ENCODE measurements at places on chromosomes 5 and 9. TPM values are rescaled to one million over a fixed set of nuclear protein-coding genes. Genes with fewer than 3 reads are reported as not detected.

DNA sequence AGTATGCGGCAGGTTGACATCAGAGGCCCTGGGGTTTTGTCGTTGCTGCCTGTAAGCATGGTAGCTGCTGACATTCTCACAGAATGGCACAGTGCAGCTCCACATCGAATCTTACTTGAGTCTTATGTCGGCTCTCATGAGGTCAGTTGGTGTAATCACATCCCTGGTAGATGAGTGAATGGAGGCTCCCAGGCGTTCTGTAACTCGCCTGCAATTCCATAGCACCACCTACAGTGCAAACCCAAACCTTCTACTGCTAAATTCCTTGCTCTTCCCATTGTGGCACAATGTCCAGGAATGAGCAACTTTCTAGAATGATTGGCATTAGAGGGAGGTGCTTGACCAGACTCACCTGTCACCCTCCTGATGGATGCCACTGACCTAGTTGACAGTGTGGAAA lies 578.4 kb downstream of the CCDC171 start:
- no peak for DNase-seq
- H3K4me3 ChIP-seq, result no peak overlapping the region

Gene FGD3
- 2.6 TPM for total RNA-seq

DNA sequence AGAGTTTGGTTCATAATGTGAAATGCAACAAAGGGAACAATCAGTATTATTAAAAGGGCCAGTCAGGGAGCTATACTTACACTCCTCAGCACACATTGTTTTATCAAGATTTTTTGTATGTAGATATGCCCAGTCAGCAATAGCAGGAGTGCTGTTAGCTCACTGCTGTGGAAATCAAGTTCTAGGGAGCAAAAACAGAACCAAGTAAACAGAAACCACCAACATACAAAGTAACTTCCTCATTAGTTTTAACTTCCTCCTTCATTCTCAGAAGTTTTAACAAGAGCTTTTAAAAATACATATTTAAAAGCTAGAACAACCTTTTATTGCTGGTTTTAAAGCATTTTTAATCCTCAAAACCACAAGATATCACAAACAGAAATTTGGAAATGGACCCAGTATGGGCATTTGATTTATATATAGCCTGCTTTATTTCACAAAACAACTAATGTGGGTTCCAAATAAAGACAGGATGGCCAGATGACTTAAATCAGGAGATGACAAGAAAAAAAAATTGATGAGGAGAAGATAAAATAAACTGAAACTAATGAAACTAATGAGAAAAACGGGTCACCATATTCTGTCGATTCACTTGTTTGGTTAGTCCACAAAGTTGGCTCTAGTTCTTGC lies 178.5 kb downstream of the ADAMTS12 start:
- no peaks in the 10 kb centered on the region for H3K4me1 ChIP-seq
- no peaks in the 10 kb centered on the region for H3K27me3 ChIP-seq
- no peaks in the 10 kb centered on the region for H3K36me3 ChIP-seq
- no peak overlapping the region for H3K27ac ChIP-seq

- no peak overlapping the region for H3K4me3 ChIP-seq
- H3K4me1 ChIP-seq, result no peaks in the 10 kb centered on the region
- H3K27ac ChIP-seq, result no peak overlapping the region
- H3K36me3 ChIP-seq, result no peaks in the 10 kb centered on the region
Observed at GRCh38 chr5:179833056-179833708, 12.5 kb downstream of the SQSTM1 start.

DNA sequence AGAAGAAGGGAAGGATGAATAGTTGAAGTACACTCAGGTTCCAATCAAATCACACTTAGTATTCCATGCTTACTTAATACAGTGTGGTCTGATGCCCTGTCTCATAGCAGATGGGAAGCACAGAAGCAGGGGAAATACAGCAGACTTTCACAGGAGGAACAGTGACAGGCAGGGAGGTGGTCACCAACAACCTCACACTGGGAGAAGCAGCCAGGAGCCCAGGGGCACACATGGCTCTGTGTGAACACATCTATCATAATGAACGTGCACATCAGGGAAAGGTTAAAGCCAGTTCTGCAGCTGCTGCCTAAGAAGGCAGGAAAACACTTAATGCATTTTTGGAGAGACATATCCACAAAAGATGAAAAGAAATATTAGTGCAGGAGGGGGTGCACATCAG lies 312.3 kb downstream of the MED10 start:
- H3K27ac ChIP-seq, result no peak overlapping the region
- H3K4me1 ChIP-seq, result no peaks in the 10 kb centered on the region
- no peaks in the 10 kb centered on the region for H3K36me3 ChIP-seq
- no peak overlapping the region for H3K4me3 ChIP-seq
- no peak for DNase-seq

DNA sequence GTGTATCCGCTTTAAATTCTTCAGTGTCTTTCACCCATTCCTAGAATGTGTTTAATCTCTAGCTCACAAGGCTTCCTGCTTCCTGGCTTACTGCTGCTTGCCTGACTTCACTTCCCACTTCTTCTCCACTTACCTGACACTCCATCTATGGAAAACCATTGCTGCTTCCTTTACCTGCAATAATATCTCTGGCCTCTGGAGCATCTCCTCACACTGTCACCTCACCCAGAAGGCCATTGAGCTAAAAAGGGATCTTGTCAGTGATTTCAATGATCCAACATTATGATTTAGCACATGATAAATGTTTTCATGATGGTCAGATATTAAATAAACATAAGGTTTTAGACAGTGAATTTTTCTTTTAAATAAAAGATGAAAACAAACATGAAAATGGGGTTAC lies 281.1 kb downstream of the MRPS30 start:
- H3K36me3 ChIP-seq, result no peaks in the 10 kb centered on the region
- no peak overlapping the region for H3K4me3 ChIP-seq
- no peak for DNase-seq
- no peaks in the 10 kb centered on the region for H3K4me1 ChIP-seq
- no peak overlapping the region for H3K27ac ChIP-seq
